ENCODE measurements at places on chromosomes 12 and 14.

DNA sequence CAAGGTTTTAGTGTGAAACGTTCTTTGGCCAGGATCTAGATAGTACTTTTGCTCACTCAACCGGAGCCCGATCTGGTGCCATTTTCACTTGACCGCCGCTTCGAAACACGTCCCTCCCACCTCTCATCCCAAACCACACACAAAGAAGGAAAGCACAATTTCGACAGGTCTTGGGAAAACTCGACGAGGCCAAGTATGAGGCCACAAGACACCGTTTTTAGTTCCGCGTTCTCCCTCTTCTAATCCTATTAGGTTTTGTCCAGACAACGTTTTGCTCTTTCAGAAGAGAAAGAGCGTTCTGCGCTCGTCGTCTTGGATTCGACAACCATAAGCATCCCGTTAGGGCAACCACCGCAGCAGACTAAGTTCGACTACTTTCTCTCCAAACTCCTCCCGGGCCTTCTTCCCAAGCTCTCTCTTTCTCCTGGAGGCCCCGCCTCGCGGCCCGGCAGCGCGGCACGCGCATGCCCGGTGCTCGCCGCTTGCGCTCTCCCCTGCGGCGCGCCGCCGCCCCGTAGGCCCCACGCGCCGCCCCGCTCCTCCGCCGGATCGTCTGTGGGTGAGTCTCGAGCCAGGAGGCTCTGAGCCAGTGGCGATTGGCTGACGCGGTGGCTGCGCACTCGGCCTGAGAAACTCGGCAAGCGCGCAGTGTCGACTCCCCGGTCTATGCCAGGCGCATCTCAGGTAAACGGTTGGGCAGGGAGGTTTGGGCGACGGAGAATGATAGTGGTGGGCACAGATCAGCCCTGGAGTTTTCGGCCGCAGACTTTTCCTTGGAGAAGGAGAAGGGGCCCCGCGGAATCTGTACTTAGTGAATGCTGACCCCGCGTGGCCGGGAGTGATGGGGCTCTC, at the start of gene MIPOL1:
Gene MIPOL1 (plus strand): TSS at position 517 of the 852 bp plus-strand sequence. CDS start 49,952 bp downstream, outside the sequence.
- no peak for DNase-seq

- DNase-seq = peak; percentile 9
These were observed 84.1 kb upstream of the RESF1 start for GRCh38 chr12:31874961-31875608.

- no peak for DNase-seq
These were observed 77.9 kb downstream of the SPRING1 start for GRCh38 chr12:116659771-116660481.

DNA sequence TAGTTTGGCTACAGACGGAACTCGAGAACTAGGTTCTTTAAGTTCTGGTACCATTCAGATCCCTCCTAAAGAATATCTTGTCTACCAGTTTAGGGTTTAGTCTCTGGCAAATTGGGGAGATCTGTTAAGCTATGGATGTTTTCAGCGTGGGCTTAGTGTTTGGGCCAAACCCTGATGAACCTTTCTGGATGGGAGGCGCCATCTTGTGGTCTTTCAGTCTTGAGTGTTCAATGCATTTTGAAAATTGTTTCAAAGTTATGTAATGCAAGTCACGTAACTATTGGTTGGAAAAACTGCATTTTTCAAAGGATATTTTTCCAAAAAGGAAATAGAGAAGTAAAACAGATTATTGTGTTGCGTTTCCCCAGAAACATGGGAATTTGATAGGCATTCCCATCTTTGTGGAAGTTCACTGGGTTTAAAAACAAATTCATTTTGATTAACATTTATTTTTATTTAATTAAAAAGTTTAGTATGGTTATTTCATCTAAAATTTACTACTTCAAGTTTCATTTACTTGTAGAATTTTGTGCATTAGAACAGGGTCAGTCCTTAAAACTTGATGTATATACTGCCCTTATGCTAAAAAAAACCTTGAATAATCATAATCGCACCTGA, 169.0 kb downstream of the PRIMA1 start:
- DNase-seq = no peak

DNA sequence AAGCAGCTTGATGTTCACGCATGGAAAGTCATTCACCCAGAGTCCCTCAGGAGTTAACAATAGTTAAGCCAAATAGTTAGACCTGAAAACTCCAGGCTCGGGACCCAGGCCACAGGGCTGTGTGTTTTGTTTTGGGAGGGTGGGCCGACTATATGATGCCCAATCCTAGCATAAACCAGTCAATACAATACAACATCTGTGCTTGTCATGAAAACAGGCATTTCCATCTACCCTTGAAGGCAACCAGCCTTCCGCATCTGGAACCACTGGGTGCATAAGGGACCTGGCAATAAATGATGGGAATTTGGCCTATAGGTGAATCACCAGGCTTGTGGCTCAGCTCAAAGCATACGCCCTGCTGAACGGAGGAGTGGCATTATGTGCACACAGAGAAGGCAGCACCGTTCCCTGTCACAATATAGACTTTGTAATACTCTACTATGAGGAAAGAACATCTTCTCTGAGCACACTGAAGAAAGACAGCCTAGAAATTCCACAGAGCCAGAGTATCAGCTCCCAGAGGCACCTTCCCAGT, 91.0 kb upstream of the FOXN3 start:
- DNase-seq = peak; percentile 36

- no peak for DNase-seq
These were observed 4.6 kb downstream of the ANO6 start for GRCh38 chr12:45220363-45220931.

DNA sequence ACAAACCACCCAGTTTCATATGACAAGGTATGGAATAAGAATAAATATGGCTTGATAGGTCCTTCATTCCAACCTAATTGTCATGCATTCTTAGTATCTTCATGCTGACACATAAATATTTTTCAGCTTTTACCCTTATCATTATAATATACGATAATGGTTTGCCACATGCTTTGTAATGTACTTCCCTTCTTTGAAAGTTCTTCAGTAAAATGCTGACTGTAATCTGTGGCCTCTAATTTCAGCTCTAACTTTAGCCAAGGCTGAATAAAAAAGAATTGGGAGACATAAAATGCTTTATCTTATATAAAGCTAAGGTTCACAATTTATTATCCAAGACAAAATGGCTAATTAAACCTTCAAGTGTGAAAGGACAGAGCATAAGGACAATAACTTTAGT, 2.6 kb upstream of the MAP4K5 start:
- DNase-seq = no peak

- DNase-seq = no peak
These were observed 283.5 kb downstream of the ZFP36L1 start for GRCh38 chr14:68509188-68509983.

GRCh38 chr12:86663716-86664115, 407.5 kb upstream of the MGAT4C start:
- no peak for DNase-seq

GRCh38 chr14:28681681-28682080, 84.9 kb upstream of the FOXG1 start:
- no peak for DNase-seq

GRCh38 chr12:94948232-94948810, 55.2 kb downstream of the NDUFA12 start:
- DNase-seq = no peak

GRCh38 chr14:96512602-96513397, 10.6 kb downstream of the PAPOLA start:
- no peak for DNase-seq

GRCh38 chr12:25249931-25250738, 594 bp downstream of the KRAS start:
- no peak for DNase-seq

DNA sequence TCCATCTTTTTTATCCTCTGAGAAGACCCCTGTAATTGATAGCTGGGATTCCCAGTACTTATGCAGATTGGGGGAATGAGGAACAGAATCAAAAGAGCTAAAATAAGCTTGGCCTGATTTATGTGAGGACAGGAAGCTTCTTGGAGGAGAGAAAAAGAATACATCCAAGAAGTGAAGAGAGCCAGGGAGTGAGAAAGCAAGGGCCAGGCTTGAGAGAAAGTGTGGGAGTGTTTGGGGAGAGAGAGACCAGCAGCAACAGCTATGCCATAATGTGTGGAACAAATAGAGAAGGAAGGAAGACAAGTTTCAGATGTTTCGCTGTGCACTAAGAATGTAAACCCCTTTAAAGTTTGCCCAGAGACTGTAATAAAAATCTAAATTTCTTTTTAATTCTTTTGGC, 4.0 kb upstream of the CCDC184 start:
- no peak for DNase-seq

DNA sequence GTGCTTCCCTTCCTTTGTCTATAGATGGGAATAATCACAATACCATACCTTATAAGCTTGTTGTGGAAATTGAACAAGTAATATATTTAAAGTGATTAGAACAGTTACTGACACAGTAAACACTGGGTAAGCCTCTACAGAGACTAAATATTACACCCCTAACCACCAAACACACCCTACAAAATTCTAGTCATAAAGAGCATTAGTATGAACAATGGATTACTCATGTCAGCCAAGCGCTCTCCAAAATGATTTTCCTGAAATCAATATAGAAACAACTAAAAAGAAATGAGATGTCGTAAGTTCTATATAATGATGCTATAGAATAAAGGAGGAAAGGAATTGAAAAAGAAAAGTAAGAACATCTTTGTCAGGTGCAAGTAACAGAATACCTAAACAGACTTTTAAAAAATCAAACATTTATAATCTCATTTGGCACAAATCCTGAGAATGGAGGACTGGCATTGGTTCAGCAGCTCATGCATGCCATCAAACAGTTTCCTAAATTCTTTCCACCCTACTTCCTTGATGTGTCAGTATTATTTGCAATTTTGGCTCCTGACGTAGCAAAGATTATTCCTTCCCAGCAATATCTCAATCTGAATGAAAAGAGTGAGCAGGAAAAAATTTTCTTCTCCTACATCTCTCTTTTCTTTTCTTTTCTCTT, 118.0 kb downstream of the SINHCAF start:
- DNase-seq = no peak

DNA sequence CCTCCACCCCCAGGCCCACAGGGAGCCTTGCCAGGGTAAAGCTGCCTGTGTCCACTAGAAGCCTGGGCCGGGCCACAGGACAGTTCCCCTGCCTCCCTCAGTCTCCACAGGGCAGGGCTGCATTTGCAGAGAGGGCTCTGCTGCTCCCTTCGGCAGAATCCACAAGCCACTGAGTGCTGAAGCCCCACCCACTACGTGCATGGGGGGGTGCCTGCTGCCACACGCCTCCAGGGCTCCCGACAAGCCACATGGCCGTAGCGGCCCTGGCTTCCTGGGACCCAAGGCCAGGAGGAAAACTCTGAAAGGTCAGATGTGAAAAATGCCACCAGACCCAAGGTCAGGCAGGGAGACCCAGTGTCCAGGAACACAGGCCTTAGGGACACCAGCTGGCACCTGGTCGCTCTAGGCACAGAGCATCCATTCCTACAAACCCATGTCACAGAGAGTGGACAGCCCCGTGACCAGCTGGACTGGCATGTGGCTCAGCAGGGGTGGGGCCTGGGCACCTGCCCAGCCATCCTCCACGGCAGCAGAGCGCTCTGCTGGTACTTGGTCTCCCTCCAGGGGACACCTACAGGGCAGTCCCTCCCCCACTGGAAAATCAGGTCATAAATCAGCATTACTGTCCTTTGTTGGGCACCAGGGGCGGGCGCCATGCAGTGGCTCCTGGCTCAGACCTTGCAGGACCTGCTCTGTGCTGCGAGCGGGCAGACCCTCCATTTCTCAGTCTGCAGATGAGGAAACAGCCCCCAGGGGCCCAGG, 42.9 kb downstream of the CCDC85C start:
- DNase-seq = no peak

Data from keratinocyte (primary cell).